ENCODE measurements at places on chromosomes 5 and 9.

DNA sequence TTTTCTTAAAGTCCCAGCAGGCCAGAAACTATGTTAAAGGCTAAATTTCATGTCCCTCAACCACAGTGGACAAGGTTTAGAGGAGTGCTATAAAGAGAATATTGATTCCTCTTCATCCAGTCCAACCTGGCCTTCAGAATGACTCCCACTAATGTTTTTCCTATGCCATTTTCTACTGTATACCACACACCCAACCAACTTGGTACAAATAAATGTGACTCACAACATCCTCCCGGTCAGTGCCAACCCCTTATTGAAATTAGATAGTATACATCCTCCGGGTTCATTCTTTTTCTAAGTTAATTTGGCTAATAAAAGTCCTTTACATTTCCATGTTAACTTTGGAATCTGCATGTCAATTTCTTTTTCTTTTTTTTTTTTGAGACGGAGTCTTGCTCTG lies 215.1 kb downstream of the TSSK1B start:
- no peak for DNase-seq

- DNase-seq, result no peak
Observed at GRCh38 chr5:116583862-116584222, 9.2 kb upstream of the SEMA6A start.

DNA sequence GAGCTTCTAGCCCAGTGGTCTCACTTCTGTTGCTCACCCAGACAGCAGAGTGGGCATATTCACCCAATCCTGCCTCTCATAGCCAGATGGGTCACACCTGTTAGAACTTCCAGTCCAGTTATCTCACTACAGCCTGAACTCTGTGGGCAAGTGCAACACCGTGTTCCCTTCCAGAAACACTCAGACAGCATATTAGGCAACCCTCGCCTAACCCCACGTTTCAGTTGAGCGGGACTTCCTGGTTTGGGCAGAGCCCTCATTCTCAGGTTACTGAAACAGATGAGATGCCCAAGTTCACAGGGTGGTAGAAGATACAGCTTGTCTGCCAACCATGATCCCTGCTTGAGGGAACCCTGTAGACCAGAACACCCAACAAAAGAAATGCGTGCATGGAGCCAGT lies 538.2 kb downstream of the CYLC2 start:
- DNase-seq, result no peak

GRCh38 chr5:97629276-97629675 lies 446.2 kb upstream of the RIOK2 start:
- no peak for DNase-seq

DNA sequence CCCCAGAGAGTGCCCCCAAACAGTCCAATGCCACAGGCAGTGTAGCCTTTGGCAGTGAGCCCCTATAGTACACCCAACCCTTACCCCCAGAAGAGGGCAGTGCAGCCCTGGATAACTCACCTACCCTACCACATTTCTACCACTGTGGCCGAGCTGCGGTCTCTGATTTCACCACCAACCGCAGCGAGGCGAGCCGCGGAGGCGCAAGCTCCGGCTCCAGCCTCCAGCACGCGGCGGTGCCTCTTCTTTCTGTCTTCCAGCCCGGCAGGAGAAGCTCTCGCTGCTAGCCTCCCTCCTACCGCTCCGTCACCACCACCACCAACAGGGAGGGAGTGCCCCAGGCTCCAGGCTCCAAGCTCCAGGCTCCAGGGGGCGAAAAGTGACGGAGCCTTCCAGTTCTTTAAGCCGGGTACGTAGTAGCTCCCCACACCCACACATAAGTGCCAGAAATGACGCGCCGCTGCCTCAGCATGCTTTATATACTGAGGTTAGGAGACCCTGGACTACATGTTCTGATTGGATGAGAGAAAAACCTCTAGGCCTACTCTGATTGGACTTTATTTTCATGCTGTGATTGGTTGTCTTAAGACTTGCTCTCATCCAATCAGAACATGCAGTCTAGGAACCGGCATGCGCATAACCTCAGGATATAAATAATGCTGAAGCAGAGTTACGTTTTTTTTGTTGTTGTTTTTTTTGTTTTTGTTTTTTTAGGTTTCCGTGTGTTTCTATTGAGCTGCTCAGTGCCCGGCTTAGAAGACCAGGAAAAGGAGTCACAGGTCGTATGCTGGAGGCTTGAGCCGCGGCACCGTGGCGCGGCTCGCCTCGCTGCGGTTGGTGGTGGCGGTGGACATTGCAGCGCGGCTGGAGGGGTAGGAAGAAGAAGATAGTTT lies at the start of gene PCAT7:
PCAT7 (plus strand) TSS at position 645 of the 893 bp plus-strand sequence.
- DNase-seq, result peak; percentile 81

DNA sequence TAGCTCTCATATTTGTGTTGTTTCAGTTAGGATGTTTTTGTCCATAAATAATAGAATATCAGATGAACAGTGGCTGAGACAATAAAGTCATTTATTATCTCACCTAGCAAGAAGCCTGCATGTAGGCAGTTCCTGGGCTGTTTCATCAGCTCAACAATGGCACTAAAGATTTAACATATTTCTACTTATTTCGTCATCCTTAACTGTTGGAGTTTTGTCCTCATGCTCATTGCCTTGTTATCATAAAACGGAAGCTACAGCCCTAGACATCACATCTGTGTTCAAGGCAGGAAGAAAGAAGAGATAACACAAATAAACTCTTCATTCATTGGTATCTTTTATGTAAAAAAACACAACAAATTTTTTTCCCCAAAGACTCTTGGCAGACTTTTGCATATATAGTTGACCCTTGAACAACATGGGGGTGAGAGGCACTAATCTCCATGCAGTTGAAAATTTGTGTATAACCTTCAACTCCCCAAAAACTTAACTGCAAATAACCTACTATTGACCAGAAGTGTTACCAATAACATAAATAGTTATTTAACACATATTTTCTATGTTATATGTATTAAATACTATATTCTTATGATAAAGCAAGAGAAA lies 277.2 kb upstream of the ADRA1B start:
- DNase-seq, result no peak

- DNase-seq, result no peak
Observed at GRCh38 chr9:2170722-2171121, 155.6 kb downstream of the SMARCA2 start.

GRCh38 chr5:88707216-88707965 lies 175.6 kb downstream of the MEF2C start:
- DNase-seq, result no peak

- DNase-seq, result peak; percentile 52
Observed at GRCh38 chr5:119582987-119583386, 46.4 kb upstream of the FAM170A start.

GRCh38 chr5:111146053-111146452 lies 53.9 kb downstream of the WDR36 start:
- DNase-seq, result no peak

- DNase-seq, result peak; percentile 33
Observed at GRCh38 chr5:148740966-148741742, 85.3 kb upstream of the ADRB2 start.

DNA sequence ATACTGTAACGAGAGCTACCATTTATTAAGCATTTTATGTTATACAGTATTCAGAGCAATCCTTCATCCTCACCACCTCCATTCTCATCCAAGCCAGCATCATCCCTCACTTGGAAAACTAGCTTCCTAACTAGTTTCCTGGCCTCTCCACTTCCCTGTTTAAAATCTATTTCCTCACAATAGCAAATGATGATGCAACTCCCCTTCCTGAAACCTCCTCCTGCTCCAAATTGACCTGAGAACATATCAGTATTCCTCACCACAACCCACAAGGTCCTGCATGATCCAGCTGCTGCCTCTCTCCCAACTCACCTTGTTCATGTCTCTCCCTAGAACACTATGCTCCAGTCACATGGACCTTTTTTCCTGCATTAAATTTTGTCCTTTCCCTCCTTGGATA lies 4.3 kb upstream of the SLC36A2 start:
- DNase-seq, result no peak

GRCh38 chr9:71487061-71487460 lies 281.3 kb downstream of the CEMIP2 start:
- DNase-seq, result no peak

DNA sequence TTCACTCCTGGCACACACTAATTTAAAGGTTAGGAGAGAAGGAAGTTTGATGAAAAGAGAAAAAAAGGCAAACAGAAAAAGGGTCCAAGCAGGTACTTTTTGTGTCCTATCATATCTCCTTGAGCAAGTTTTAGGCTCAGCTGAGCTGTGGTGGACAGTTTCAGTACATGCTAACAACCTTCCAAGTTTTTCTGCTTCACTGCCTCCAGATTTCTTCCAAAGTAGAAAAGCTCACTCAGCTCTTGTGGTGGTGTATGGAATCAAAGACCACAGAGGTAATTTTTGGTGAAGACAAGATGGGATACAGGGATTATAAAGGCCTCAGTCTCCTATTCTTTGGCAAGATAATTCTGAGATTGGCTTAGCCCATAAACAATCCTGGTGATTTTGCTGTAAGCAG lies 921.8 kb downstream of the NR2F1-AS1 start:
- DNase-seq, result no peak

DNA sequence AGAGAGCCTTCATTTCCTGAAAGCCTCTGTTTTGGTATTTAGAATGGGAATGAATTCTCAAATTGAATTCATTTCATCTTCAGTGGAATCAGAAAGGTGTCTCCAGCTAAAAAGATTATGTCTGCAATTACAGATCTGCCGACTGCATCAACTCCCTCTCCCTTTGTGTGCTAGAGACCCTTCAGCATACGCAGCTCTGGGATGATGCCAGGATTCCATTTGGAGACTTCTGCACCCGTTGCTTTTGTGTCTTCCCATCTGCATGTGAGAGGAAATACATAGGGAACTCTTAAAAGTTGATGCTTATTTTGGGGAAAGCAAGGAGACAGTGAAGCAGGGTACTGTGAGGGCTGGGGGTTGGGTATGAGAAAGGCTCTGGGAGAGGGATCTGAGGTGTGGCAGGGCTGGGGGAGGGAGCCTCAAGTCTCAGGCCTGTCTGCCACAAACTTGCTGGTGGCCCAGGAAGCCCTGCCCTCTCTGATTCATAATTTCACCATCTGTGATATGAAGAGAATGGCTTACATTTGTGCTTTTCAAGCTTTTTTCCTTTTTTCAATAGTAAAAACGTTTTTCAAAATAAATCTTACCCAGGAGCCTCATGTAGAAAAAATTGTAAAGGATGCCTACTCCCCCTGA lies 89.7 kb upstream of the SAP30L start:
- no peak for DNase-seq

DNA sequence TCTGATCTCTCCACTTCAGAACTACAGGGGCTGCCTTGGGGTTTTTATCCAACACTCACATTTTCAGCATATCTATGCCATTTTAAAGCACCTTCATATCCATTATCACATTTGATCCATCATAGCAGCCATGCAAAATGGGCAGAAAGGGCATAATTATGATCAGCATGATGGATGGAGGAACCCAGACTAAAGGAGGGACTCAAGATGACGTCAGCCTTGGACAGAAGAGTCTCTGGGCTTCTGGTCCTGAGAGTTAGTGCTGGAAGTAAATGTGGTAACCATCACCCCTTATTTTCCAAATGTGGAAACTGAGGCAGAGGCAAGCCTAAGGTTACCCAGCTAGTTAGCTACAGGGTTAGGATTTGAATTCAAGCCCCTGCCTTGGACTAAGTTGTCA lies 273.1 kb downstream of the DRD1 start:
- DNase-seq, result no peak

- no peak for DNase-seq
Observed at GRCh38 chr5:16508730-16509531, 43.3 kb upstream of the ZNF622 start.

Measured in neuronal stem cell (in vitro differentiated cells).